ENCODE measurements at places on chromosomes 16 and 17.

DNA sequence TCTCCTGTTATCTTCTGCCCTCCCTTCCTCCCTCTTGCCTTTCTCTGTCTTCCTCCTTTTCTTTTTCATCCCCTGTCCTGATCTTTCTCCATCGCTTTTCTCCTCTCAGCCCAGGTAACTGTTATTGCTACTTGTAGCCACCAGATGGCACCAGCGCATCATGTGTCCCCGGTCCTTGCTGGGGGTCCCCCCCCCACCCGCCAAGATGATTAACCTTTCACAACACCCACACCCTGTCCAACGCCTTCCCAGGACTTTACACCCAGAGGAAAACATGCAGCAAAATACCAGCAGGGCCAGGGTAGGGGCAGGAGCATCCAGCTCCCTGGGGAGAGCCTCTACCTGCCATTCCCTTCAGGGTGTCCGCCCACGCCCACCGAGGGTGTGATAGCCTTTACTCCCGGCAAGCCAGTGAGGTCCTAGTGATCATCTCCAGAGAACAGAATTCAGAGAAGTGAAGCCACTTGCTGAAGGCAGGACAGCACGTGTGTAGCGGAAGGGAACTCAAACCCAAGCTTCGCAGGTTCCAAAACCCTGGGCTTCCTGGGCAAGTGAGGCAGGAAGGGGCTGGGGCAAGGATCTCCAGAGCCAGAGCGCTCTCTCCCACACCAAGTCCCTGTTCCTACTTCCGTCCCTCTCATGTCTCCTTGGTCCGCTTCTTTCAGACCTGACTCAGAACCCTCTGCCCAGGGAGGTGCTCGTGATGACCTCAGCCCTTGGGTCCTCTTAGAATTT, 13.4 kb upstream of the TAC4 start:
- peak; percentile 40 for DNase-seq

DNA sequence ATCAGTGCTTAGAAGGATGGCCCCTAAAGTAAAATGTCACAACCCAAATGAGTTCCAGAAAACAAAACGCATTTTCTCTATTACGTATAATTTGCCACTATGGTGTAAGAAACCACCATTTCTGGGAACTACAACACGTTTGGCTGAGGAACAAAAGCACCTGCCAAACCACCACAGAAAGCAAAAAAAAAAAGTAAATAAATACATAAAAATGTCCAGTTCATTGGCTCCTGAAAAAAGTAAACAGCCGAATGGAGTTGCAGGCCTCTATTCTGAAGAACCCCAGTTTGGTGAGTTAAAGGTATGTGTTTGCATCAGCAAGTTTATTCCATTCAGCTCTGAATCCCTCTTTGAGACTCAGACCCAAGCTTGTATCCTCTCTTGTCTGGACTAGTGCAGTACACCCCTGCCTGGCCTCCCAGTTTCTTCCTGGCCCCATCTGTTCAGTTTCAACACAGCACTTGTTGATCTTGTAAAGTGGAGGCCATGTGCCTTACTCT, 36.9 kb downstream of the ERN1 start:
- no peak for DNase-seq

- no peak for DNase-seq
Observed at GRCh38 chr16:12494661-12495060, 309.0 kb downstream of the CPPED1 start.

DNA sequence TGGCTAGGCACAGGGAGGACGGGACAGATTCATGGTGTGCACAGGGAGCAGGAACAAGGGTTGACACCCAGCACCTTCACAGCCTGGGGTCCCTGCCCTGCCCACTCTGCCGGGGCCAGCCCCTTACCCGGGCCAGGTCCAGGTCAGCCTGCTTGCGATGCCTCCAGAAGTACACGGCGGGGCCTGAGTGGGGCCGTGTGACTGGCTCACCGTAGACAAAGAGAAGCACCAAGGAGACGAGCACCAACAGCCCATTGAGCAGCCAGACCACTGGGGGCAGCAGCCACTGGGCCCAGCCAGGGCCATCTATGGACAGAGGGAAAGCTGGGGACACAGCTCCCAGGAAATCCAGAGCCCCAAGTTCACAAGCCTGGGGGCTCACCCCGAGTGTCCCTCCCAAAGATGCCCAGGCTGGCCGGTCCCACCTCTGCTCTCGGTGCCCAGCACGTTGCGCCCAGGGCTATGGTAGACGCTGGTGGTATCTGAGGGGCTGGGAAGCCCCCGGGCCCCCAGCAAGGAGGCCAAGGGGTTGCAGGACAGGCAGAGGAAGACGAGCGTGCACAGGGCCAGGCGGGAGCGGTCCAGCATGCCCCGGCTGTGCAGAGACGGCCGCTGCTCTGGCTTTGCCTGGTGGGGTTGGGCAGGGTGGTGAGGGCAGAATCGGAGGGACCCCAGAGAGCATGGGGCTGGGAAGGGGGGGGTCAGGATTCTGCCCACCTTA, 19.8 kb downstream of the SREBF1 start:
- no peak for DNase-seq

DNA sequence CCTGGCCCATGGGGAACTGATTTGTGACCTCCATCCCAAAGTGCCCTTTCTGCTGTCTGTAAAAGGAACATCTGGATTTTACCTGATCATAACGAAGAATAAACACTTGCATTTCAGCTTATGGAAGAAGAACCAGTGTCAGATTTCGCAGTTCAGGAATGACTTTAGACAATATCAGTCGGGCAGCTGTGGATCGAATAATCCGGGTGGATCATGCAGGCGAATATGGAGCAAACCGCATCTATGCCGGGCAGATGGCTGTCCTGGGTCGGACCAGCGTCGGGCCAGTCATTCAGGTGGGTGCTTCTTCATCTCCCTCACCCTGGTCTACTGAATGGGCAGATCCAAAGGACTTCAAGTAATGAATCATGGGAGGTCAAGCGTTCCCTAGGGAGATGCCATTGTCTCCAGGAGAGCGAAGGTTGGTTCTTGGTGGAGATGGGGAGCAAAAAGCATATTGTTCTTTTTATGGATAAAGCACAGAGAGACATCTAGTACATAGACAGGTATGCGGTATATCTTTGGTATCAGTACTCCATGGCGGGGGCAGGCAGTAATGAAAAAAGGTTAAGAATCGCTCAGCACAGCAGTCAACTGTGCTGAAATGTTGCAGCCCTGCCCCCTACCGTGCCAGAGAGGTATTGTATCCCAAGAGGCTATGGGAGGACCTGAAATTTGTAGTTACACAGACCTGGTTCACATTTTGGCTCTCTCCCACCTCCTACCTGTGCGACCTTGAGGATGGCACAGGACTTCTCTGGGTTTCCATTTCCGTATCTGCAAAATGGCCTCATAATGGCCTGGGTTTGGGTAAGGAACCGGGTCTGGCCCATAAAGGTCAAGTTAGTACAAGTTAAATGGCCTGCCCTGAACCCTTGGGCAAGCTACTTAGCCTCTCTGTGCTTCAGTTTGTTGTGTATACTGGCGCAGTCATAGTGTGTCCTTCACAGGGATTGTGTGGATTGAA, 4.7 kb downstream of the COQ7 start:
- peak; percentile 58 for DNase-seq

DNA sequence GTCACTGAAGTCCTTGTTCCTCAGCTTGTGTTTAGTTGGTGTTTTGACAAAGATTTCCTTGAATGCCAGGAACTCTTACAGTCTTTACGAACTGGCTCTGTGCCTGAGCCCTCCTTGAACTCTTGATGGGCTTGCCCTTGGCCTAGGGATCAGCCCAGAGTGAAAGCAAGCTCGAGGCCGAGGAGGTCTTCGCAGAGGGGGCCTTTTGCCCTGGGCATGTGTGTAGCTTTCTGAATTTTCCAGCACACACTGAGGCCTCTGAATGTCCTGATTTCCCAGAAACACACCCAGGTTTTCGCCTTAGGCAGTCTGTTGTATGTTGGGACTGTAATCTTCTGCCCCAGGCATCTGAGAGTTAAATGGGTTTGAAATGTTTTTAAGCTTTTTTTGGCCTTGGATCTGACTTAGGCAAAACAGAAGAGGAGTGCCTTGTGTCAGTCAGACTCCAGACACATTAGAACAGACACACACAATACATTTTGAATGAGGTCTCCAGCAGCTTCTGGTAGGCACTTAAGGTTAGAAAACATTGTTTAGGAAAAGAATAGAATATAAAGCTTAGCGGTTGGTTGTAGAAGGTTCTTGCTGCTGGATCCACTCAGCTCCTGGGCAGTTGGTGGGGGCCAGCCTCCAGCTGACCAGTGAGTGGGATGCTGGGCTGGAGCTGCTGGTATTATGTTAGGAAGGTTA, 17.1 kb downstream of the FOXK2 start:
- no peak for DNase-seq

GRCh38 chr16:49021136-49021535, 260.5 kb downstream of the CBLN1 start:
- peak; percentile 96 for DNase-seq

DNA sequence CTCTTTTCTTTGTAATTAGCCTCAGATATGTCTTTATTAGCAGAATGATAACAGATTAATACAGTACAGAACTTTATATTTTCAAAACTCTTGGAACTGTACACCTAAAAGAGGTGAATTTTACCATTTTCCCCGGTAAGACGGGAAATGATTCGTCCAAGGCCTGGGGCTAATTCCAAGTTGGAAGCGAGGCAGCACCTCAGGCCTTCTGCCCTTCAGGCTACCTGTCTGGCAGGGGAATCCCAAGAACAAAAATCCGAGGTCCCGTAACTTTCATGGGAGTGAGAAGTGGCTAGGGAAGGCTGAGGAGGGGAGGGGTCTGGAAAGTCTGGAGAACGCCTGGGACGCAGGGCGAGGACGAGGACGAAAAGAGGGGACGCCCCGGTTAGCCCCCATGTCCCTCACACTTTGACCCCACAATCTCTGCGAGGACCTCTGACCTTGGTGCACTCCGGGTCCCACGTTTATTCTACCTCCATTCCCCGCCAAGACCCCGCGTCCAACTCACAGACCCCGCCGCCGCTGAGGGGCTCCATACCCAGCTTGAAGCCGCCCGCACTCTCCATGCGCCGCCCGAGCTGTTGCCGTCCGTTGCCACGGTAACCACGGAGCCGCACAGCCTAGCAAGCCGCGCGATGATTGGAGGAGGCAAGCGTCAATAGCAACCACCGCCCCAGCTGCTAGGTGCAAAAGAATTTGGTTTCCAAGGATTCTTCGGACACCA, at the start of gene HYDIN:
TSS of gene HYDIN (minus strand) at position 601 of the 724 bp plus-strand sequence. CDS start 43,827 bp downstream, outside the sequence.
- DNase-seq, result peak; percentile 28

GRCh38 chr17:38725066-38725465, 5.1 kb upstream of the CISD3 start:
- no peak for DNase-seq

DNA sequence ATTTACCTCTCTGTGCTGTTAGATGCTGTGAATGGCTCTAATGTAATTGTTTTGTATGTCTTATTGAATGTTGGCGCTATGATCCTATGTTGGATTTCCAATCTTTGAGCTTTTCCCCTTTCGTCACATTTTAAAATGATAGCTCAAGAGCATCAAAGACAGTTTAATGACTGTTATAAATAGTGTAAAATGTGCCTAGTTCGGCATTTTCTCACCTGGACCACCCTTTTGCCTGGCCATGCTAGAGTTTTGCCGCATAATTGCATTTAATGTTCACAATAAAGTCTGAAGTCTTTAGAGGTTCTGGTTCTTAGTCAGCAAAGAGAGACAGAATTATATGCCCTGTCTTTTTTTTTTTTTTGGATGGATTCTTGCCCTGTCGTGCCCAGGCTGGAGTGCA, 155.2 kb downstream of the SNX29 start:
- no peak for DNase-seq

DNA sequence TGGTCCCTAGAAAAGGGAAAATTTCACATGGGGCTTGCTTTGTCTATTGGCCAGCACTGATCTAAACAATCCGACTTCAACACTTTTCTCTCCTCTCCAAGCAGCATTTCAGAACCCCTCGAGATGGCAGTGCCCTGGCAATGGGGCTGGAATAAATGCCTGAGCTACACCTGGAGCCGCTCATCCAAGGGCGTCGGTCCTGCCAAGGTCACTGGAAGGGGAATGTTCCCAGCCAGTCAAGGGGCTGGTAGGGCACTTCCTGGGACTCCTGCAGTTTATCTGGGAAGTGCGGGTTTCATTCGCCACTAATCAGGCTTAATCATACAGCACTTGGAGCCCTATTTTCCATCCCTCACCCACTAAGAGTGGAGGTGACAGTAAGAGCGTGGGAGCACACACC, 17.1 kb downstream of the MEAK7 start:
- no peak for DNase-seq

DNA sequence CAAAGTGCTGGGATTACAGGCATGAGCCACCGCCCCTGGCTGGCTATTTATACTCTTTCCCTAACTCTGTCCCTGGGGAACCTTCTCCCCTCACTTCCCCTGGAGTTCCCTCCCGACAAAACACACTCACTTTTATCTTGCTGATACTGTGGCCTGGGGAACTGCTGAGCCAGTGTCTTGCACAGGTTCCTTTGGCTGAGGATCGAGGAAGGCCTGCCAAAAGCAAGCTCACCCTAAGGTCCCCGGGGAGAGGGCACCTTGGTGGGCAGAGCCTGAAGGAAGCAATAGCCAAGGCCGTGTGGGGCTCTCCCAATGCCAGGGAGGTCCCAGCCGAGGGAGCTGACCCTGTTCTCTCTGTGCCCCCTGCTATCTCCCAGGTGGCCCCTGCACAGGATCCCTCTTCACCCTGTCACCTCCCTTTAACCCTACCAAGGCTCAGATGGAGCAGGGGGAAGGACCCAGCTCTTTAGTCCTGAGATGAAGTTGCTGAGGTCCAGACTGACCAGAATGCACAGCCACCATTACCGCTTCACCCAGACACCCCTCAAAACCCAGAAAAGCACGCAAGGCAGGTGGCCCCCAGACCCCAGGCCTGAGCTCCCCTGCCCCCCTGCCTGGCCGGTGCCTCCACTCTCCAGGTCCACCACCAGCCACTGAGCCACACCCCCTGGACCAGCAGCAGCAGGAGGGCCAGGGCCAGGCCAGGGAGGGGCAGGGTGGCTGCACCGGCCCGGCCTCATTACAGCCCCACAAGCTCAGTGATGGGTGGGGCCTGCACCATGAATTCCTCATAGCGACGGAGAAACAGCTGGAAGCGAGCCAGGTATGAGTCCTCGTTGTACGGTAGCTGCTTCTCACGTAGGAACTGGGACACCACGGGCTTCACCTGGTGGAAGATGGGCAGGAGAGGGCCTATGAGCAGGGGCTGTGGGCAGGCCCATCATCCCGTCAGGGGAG, 5.1 kb upstream of the FDXR start:
- peak; percentile 45 for DNase-seq

- DNase-seq, result no peak
Observed at GRCh38 chr16:61957075-61957855, 79.0 kb downstream of the CDH8 start.

DNA sequence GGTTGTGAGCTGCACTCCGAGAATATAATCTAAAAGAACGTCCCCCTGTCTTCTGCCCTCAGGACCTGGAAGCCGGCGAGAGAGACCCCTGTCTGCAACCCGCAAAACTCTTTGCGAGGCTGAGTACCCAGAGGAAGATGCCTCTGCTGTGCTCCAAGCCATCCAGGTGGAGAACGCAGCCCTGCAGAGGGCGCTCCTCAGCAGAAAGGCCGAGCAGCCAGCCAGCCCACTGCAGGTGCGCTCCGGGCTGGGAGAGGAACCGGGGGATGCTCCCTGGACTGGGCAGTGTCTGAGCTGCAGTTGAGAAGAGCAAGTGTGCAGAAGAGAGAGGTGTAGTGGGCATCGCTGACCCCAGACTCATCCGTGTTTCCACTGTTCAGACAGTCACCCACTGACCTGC, 148.3 kb downstream of the KATNIP start:
- no peak for DNase-seq

- DNase-seq, result peak; percentile 93
Observed at GRCh38 chr17:79036596-79036995, 12.6 kb downstream of the C1QTNF1 start.

- DNase-seq, result no peak
Observed at GRCh38 chr17:76997981-76998531, 129.9 kb downstream of the MGAT5B start.

- no peak for DNase-seq
Observed at GRCh38 chr16:1945559-1946391, 2.8 kb upstream of the MSRB1 start.
